Uterine smooth muscle cell (primary cell): ENCODE measurements at places on chromosomes 3 and 15. TPM values are rescaled to one million over a fixed set of nuclear protein-coding genes. Genes with fewer than 3 reads are reported as not detected.

DAPK2 gene
- total RNA-seq, result 4.2 and 5.8 TPM in 2 replicates

GRM2 gene
- total RNA-seq, result under 0.01 TPM in 2 replicates

TGM4 gene
- total RNA-seq, result not detected in 2 replicates

EPHB3 gene
- total RNA-seq, result 4.5 and 8.5 TPM in 2 replicates

OCA2 gene
- total RNA-seq, result not detected in 2 replicates

AGTR1 gene
- 0.37 and 0.55 TPM in 2 replicates for total RNA-seq

CGNL1 gene
- total RNA-seq, result 0.66 and 1.5 TPM in 2 replicates

GOLGA8K gene
- 0.25 TPM in 1 of 2 replicates, not detected in the other for total RNA-seq

MGLL gene
- total RNA-seq, result 25.1 and 38.6 TPM in 2 replicates

CPB1 gene
- not detected in 2 replicates for total RNA-seq

BHLHE40 gene
- total RNA-seq, result 15.9 and 21.5 TPM in 2 replicates

SOX14 gene
- not detected in 2 replicates for total RNA-seq

SIDT1 gene
- not detected in 2 replicates for total RNA-seq

KLHL40 gene
- not detected in 2 replicates for total RNA-seq

KLHL6 gene
- total RNA-seq, result under 0.01 TPM in 2 replicates

GABRG3 gene
- total RNA-seq, result not detected in 2 replicates

CHRM5 gene
- 0.75 TPM in 1 of 2 replicates, not detected in the other for total RNA-seq

PLA1A gene
- total RNA-seq, result 0.25 and 0.33 TPM in 2 replicates

CPLX3 gene
- total RNA-seq, result not detected in 2 replicates

SERPINI2 gene
- not detected in 2 replicates for total RNA-seq

BTLA gene
- total RNA-seq, result 0.12 TPM in 1 of 2 replicates, not detected in the other

ADAMTSL3 gene
- total RNA-seq, result 0.22 and 0.62 TPM in 2 replicates

SERINC4 gene
- 0.11 TPM in 1 of 2 replicates, not detected in the other for total RNA-seq

PYGO1 gene
- 5.9 and 10.6 TPM in 2 replicates for total RNA-seq

RNU5B-1 gene
- not detected in 2 replicates for total RNA-seq
